Esophagus mucosa (tissue), 1 donor: ENCODE measurements at places on chromosomes 11 and 22. TPM values are rescaled to one million over a fixed set of nuclear protein-coding genes. Genes with fewer than 3 reads are reported as not detected.

DNA sequence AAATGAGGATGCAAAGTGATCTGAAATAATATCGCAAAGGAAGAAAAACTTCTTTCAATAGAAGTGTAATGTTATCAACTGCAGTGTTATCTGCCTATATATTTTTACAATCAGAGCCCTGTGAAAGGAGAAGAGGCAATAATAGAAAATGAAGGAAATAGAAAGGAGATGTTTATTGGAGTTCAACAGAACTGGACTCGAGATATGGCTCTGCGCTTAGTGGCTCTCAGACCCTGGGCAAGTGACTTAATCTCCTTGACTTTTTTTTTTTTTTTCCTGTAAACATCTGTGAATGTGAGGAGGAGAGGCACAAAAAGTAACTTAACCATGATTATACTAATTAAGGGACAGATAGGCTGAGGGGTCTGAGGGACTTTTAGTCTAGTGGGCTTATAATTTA is 18.9 kb downstream of the CNTF start:
- ATAC-seq: no peak

GRCh38 chr11:79375818-79376550 is 64.8 kb downstream of the TENM4 start:
- peak; percentile 94 for ATAC-seq

DNA sequence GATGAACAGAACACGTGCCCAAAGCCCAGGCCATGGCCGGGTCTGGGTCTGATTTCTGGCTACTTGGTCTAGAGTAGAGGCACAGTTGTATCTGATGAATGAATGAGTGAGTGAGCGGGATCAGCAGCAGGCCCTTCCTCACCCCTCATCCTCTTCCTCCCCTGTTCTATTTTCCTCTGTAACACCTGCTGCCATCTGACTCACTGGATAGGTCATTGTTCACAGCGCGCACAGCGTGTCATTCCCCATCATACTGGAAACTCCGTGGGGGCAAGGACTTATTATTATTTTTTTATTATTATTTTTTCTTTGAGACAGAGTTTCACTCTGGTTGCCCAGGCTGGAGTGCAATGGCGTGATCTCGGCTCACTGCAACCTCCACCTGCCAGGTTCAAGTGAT is 13.9 kb downstream of the NCF4 start:
- no peak for ATAC-seq

The AQP11 gene
- not detected for total RNA-seq
